ENCODE measurements at places on chromosomes 13 and 19. TPM values are rescaled to one million over a fixed set of nuclear protein-coding genes. Genes with fewer than 3 reads are reported as not detected.

DNA sequence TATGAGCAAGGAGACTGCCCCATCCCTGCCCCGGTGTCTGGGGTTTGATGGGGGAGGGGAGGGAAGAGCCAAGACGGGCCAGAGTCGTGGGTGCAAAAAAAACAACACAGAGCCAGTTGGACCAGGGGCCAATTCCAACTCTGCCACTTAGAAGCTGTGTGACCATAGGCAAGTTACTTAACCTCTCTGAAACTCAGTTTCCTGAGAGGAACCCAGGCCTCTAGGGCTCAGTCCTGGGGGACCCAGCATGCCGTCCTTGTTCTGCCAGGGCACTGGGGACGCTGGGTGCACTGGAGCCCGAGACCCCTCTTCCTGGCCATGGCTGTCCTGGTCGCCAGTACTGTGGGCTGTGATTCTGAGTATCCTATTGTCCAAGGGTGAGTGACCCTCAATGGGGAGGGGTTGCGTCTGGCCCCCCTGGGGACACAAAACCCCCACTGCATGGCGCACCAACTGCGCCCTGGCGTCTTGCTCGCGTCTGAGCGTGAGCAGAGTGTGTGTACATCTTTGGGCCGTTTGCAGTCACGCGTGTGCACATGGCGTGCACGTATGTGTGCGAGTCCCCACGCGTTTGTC is 24.6 kb downstream of the CLEC4M start:
- DNase-seq = no peak

The URAD gene
- polyA plus RNA-seq = not detected

The NDUFA13 gene
- 285 TPM for polyA plus RNA-seq

GRCh38 chr19:46648060-46648960 is 12.3 kb upstream of the GNG8 start:
- DNase-seq = no peak

The PSMD8 gene
- 161 TPM for polyA plus RNA-seq

- DNase-seq = peak; percentile 77
Observed at GRCh38 chr19:45423589-45424190, at the start of gene ERCC1. Gene ERCC1 (minus strand): TSS chr19:45423917. CDS start chr19:45423374, 543 bp downstream.

- no peak for DNase-seq
Observed at GRCh38 chr13:25732111-25732865, 319.5 kb downstream of the SHISA2 start.

DNA sequence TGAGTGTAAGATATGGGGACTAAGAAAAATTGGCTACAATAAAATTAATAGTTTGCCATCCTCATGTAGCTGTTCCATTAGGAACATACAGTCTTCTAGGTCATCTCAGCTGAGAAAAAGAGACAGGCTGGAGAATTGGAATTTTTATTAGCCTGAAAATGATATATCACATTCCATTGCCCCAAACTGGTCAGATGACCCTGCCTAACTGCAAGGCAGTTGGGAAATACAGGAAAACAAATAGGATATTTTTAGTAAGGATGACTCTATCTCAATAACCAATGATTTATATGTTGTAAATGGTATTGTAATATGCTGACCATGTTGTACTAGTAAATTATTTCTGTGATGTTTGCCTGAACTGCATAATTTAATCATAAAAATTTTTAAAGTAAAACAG is 673.8 kb downstream of the PCDH9 start:
- no peak for DNase-seq

The ACER1 gene
- 0.08 TPM for polyA plus RNA-seq

DNA sequence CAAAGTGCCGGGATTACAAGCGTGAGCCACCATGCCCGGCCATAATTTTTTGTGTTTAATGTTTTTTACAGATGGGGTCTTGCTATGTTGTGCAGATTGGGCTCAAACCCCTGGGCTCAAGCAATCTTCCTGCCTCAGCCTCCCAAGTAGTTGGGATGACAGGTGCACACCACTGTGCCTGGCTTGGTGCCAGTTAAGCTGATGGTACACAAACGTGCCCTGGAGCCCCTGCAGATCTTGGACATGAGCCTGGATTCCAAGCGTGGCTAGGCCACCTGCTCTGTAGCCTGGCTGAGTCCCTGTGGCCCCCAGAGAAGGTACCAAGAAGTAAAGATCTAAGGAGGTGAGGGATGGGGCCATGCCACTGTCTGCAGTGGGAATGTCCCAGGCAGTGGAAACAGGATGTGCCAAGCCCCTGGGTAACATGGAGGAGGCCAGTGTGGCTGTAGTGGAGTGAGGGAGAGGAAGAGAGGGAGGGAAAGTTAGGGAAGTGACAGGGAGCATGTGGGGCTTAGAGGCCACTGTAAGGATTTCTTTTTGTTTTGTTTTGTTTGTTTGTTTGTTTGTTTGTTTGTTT is 7.0 kb downstream of the PRODH2 start:
- no peak for DNase-seq

The LSM14A gene
- 194 TPM for polyA plus RNA-seq

The CYP2F1 gene
- polyA plus RNA-seq = not detected

DNA sequence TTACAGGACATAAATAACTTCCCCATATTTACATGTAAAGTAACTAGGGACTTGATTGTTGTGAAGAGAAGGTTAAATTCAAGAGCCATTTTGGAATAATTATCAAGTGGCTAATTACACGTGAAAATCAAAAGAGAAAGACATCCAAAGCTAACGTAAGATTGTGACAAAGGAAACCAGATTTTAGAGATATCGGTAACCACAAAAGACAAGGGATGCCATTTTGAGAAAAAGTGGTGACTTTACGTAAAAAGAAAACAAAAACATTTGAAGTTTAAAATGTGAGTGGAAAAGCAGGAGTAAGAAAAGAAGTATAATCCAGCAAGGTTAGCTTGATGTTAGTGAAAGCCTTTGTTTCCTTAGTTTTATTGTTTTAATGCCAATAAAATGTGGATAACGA is 10.9 kb upstream of the VWA8 start:
- DNase-seq = no peak

GRCh38 chr13:105758918-105759860 is 776.3 kb downstream of the EFNB2 start:
- no peak for DNase-seq

GRCh38 chr13:23320926-23321534 is 112.5 kb downstream of the SACS start:
- DNase-seq = no peak

DNA sequence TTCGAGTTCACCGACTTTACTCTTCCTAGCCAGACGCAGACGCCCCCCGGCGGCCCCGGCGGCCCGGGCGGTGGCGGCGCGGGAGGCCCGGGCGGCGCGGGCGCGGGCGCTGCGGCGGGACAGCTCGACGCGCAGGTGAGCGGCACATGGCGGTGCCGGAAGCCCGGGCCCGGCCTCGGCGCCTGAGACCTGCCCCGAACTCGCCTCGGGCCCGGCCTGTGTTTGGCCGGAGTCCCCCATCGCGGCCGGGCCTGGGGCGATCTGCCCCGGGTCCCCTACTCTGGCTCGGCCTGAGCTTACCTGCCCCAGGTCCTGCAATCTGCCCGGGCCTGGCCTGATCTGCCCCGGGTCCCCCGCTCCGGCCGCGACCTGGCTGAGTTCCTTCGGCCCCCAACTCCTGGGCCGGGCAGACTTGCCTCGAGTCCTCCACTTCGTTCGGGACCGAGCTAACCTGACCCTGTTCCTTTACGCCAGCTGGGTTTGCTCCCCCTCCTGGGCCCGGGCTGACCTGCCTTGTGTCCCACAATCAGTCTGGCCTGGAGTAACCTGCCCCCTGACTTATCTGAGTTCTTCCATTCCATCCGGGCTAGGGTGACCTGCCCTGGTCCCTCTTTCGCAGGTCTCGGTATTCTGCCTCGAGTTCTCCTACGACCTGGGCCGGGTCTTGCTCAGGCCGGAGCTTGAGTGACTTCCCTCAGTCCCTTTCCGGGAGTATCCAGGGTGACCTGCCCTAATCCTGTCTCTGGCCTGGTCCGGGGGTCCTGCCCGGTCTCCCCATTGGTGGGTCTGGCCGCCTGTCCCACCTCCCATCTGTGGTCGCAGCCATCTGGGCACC is 764 bp downstream of the UPF1 start:
- DNase-seq = no peak

- peak; percentile 68 for DNase-seq
Observed at GRCh38 chr13:97223711-97224541, 1.8 kb downstream of the MBNL2 start.

The TRIM28 gene
- 690 TPM for polyA plus RNA-seq

GRCh38 chr19:7294558-7295212 is 471 bp upstream of the INSR start:
- DNase-seq = no peak

The ANO8 gene
- 7.8 TPM for polyA plus RNA-seq

The EDNRB gene
- polyA plus RNA-seq = 78.2 TPM

The DIS3 gene
- polyA plus RNA-seq = 42.9 TPM

The KLK10 gene
- 0.15 TPM for polyA plus RNA-seq

The POP4 gene
- 73.3 TPM for polyA plus RNA-seq

DNA sequence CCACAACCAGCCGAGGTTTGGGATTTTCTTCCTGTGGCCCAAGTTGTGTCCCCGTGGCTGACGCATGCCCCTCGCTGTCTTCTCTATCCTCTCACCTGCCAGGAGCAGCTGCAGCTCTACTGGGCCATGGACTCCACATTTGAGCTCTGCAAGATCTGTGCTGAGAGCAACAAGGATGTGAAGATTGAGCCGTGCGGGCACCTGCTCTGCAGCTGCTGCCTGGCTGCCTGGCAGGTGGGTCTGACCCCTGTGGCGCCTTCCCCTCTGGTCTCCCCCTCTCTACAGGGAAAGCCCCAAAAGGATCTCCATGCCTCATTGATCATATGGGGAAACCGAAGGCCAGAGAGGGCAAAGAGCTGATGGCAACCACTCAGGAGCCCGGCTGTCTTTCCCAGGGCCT is 14.6 kb downstream of the CBLC start:
- DNase-seq = no peak

The CBLC gene
- 3.8 TPM for polyA plus RNA-seq

The GGN gene
- 0.31 TPM for polyA plus RNA-seq

The CNFN gene
- 1.4 TPM for polyA plus RNA-seq

The LRRC25 gene
- polyA plus RNA-seq = 0.65 TPM

DNA sequence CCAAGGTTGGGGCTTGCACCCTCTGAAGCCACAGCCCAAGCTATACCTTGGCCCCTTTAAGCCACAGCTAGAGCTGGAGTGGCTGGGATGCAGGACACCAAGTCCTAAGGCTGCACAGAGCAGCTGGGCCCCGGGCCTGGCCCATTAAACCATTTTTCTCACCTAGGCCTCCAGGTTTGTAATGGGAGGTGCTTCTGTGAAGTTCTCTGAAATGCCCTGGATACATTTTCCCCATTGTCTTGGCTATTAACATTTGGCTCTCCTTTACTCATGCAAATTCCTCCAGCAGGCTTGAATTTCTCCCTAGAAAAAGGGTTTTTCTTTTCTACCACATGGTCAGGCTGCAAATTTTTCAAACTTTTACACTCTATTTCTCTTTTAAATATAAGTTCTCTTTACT is 93.8 kb upstream of the FGF14 start:
- no peak for DNase-seq

The PEG3 gene
- 73.2 TPM for polyA plus RNA-seq

DNA sequence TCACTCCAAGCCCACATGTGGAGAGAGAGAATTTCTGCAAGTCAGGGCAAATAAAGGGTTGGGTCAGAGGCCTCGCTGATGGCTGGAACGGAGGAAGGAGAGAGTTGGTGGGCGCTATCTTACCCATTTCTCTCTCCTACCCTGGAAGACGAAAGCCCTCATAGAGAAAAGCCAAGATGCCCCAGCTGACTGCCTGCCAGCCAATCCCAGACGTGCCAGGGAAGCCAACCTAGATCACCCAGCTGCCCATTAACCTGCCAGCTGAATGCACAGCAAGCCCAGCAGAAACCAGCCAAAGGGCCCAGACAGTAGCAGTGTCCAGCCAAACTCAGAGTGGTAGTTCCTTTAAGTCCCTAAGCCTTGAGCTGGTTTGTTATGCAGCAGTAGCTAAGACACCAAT is 167.0 kb upstream of the ZNF507 start:
- DNase-seq = no peak

GRCh38 chr13:42574435-42575311 is 721 bp downstream of the TNFSF11 start:
- DNase-seq = no peak

GRCh38 chr13:98528663-98529064 is 48.2 kb downstream of the STK24 start:
- DNase-seq = no peak

DNA sequence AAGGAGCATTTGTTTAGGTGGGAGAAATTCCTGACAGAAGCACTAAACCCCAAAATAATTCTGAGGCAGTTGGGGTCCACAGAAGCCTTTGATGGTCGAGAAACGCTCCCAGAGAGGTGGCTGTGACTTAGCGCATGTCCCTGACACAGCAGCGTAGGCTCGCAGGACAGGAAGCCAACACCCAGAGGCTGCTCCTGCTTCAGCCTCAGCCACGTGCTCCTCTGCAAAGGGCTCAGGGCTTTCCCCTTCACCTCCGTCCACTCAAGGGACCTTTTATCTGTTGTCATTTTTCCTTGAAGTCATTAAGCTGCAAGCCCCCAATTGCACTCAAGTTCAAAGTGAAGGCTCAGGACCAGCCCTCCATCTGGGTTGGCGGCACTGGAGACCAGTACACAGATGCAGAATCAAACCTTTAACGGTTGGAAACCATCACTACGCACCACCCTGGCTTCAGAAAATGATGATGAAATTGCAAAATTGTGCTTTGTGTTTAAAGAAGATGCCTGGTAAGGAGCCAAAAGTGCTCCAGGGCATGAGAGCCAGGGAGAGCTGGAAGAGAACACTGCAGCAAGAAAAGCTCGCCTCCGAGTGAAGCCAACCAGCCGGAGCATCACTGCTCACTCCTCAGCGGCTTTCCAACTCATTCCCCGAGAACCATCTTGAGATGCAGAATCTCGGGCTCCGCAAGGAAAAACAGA is 219.6 kb downstream of the RAP2A start:
- DNase-seq = no peak

GRCh38 chr13:44652168-44652567 is 76.0 kb upstream of the TSC22D1 start:
- DNase-seq = no peak
